Activated CD4-positive, alpha-beta memory T cell treated with anti-CD3 and anti-CD28 coated beads for 36 hours (primary cell): ENCODE measurements at places on chromosomes 16 and 17. TPM values are rescaled to one million over a fixed set of nuclear protein-coding genes. Genes with fewer than 3 reads are reported as not detected.

CCDC144A gene
- total RNA-seq = 5.4 TPM

CYLD gene
- total RNA-seq = 135 TPM

ABAT gene
- total RNA-seq = 10.0 TPM

DNA sequence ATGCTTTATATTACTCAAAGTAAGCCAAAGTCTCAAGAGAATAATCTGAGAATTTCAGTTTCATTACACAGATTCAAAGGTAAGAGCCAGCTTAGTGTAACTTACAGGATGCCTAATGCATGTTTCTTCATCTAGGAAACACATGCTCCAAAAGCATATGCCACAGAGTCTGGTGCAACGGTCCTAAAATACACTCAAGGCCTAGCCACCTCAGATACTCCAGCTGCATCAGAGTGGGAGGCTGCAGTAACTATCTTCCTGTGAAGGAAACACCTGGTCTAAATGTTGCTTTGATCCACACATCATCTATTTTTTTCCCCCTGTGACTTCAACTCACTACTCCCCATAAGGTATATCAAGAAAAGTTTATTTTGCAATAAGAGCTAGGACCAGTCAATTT is 51.6 kb upstream of the CORO6 start:
- DNase-seq = peak; percentile 32

GRCh38 chr17:18319604-18320256 is 4.6 kb downstream of the SMCR8 start:
- DNase-seq = no peak

GRCh38 chr17:18314731-18315561 is at the start of the genes SMCR8 and TOP3A:
SMCR8 (plus strand) TSS chr17:18315293; CDS start chr17:18315790, 497 bp downstream.
TOP3A (minus strand) TSS chr17:18314994; CDS start chr17:18314778, 216 bp downstream.
- peak; percentile 99 for DNase-seq

DNA sequence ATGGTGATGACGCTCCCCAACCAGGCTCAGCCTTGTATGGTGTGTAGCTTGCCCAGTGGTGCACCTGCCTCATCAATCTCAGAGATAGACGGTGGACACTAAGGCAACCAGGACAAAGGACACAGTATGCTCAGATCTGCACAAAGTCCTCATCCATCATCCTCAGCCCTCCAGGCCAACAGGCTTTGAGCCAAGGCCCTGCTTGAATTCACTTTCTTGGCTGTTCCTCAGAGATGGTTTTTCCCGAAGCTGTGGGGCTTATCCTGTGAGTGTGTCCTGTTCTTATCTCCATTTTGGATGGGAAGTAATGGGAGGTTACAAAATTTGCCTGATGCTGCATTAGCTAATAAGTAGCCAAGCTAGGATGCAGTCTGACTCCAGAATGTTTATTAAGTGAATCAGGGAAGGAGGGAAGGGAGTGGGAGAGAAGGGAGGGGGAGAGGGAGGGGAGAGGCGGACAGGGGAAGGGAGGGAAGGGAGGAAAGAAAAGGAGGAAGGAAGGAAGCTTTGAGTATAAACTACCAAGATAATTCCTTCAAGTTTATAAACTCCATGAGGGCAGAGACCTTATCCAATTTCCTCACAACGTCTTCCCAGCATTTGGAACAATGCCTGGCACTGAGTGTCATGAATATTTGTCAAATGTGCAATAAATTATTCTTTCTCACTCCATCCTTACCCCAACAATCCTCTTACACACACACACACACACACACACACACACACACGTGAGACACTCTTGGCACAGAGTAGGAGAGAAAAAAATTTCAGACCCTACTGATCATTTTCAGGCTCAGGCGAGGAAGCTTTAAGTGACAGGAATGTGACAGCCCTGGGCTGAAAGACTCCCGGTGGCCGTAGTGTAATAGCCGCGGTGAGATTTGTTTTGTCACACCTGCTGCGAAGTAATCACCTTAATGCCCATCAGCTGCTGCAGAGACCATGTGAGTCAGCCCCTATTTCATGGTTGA is 84.3 kb downstream of the BMERB1 start:
- no peak for DNase-seq

DNA sequence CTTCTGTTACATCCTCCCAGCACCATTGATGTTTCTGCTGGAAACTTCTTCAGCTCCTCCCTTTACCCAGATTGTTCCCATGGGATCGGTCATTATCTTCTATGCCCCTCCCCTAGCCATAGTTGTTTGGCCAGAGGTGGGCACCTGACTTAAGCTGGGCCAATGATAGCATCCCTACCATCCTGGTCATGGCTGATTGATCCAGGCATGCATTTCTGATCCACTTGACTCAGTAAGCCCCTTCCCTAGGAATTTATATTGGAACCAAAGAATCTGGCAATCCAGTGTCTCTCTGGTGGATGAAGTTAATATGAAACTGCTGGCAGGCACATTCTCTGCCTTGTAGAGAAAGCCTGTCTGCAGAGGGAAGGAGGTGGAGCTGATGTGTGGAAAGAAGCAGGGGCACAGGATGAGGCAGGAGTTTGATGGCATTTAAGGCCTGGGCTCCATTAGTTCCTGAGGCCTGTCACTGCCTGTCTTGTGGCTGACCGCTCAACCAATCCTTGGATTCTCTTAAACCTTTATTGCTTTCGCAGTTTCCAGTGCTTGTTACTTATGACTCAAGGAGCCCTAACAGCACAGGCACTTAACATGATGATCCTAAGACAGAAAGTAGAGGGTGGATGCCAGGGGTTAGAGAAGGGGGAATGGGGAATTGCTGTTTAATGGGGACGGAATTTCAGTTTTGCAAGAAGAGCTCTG is 152.4 kb downstream of the ABCC12 start:
- DNase-seq = no peak

DNA sequence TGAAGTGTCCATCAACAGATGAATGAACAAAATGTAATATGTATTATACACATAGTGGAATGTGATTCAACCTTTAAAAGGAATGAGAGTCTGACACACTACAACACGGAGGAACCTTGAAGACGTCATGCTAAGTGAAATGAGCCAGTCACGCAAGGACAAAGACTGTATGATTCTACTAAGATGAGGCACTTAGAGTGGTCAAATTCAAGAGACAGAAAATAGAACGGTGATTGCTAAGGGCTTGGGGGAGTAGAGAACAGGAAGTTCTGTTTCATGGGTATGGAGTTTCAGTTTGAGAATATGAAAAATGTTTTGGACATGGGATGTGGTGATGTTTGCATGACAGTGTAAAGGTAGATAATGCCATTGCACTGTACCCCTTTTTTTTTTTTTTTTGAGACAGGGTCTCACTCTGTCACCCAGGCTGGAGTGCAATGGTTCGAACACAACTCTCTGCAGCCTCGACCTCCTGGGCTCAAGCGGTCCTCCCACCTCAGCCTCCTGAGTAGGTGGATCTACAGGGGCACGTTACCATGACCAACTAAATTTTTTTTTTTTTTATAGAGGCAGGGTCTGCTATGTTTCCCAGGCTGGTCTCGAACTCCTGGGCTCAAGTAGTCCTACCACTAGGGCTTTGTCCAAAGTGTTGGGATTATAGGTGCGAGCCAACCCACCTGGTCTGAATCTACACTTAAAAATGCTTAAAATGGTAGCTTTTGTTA is 2.9 kb upstream of the CCDC102A start:
- DNase-seq = peak; percentile 48

DNA sequence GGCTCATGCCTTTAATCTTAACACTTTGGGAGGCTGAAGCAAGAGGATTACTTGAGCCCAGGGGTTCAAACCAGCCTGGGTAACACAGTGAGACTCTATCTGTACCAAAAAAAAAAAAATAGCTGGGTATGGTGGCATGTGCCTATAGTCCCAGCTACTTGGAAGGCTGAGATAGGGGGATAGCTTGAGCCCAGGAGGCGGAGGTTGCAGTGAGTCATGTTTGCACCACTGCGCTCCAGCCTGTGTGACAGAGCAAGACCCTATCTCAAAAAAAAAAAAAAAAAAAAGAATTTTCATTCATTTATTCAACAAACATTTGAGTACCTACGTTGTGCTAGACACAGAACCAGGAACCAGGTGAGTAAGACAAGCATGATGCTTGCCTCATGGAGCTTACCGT is 73.6 kb upstream of the MRTFB start:
- DNase-seq = no peak

DNA sequence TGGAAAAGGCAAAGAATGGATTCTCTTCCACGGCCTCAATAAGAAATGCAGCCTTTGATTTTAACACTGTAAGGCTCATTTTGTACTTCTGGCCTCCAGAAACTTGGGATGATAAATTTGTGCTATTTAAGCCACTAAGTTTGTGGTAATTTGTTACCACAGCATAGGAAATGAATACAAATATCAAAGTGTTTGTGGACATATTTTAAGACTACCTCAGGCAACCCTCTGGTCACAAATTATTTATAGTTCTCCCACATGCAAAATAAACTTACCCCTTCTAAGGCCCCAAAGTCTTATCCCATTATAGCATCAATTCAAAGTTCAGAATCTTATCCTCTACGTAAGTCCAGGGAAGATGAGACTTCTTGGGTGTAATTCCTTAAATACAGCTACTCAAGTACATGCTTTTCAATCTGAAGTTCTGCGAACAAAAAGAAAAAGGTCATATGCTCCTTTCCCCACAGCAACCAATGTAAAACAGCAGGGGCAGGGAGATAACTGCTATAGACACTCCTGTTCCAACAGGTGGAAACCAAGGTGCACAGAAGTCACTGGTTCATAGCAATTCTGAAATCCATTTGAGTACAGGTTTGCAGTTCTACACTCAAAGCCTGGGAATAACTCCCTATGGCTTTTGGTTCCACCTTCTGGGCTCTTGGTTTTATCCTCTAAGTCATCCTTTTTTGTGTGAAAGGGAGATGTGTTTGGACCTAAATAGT is 5.4 kb upstream of the EFCAB13 start:
- DNase-seq = no peak
